ENCODE measurements at places on chromosomes 4 and X.

DNA sequence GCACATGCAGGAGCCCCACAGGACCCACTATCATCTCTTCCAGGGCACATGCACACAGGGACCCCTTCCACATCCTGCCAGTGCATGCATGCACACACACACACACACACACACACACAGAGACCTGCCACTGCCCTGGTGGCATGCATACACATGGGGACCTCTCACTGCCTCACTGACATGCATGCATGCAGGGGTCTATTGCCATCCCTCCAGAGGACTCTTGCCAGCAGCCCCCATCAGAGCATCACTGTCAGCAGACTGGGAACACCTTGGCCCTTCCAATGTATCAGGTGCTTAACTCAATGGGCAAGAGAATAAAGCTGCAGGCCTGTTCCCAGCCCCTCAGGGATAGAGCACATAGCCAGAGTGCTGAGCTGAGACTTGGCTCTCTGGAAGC, 433.6 kb upstream of the PPP1R2C start:
- DNase-seq: no peak

DNA sequence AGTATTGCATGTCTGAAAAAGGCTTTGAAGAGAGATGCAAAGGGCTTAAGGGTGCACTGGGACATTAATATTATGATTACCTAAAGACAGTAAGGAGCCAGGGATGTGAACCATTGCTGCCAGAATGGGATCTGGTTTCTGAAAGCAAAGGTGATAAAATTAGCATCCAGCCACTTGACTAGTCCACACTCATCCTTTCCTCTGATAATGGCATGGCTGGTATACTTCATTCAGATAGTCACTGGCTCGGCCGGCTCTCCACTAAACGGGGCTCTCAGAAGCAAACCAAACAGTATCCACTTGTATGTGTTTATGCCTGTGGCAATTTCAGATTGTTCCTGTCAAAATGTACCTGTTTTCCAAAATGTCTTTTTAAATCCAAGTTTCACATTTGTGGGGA, 46.4 kb downstream of the MAMLD1 start:
- no peak for DNase-seq

DNA sequence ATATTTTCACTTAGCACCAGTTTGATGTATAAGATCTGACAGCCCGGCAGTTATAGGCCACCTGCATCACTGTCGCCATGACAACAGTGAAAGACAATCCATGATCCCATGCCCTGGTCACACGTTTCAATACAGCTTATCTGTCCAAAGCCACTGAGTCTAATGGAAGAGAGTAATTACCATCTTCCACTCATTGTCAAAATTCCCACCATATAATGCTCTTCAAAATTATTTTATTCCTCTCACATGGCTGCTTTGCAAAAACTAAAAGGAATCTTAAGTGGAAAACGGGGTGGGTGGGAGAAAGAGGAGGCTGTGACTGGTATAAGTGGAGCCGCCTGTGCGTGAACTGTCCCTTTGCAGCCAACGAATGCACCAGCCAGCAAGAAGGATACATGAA, 44.2 kb downstream of the MAML3 start:
- no peak for DNase-seq

GRCh38 chr4:53309321-53310040, 56.4 kb downstream of the SCFD2 start:
- no peak for DNase-seq

DNA sequence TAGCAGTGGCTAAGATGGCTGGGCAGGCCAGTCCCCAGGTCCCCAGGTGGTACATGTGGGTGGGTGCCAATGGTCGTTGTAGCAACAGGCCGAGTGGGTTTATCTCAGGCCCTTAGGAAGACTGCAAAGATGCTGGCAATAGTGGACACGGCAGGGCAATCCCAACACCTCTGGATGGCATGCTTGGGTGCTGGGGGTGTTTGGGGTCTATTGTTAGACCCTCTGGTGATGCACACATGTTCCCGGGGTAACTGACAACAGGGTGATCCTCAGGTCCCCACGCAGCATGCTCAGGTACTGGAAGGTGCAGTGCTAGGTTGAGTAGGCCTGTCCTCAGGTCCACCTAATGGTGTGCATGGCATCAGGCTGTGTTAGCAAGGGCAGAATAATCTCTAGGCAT, 267.5 kb downstream of the ANKRD50 start:
- no peak for DNase-seq

- no peak for DNase-seq
Measured at GRCh38 chr4:156763511-156763910, 208.1 kb downstream of the PDGFC start.

GRCh38 chrX:39974270-39974669, 123.5 kb downstream of the BCOR start:
- DNase-seq: no peak

GRCh38 chrX:140524556-140524955, 19.7 kb upstream of the SOX3 start:
- no peak for DNase-seq

- DNase-seq: no peak
Measured at GRCh38 chr4:175412161-175412560, 399.9 kb downstream of the GPM6A start.

- no peak for DNase-seq
Measured at GRCh38 chr4:78971326-78971725, 32.1 kb upstream of the PAQR3 start.

DNA sequence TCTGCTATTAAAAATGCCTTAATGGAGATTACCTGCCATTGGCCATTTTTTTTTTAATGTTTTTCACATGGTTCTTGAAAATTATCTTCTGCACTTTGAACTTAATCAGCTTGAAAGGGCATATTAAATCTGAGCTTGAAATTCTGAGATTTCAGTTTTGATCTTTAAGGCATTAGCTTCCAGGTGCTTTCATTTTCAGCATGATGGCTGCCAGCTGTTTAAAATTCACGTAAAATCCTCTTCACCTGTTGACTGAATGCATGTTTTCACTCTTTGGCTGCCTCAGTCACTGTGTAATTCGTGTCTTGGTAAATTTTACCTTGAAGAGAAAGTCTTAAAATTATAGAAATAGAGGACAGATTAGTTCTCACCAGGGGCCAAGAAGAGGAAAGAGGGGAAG, 39.6 kb downstream of the SMAD1 start:
- DNase-seq: no peak

DNA sequence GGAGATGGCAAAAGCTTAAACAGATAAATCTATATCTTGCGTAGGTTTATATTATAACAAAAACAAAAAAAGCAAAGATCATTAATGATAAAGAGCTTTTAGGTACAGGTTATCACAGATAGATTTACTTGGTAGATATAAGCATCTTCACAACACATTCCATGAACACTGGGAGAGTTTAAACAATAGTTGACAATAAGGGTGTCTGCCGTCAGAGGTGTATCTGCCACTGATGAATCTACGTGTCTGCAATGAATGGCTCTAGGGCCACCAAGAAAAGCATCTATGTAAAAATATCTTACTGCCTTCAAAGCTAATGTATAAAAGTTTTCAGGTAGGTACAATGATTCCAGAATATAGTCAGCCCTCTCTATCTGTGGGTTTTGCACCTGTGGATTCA, 43.7 kb downstream of the RASGEF1B start:
- no peak for DNase-seq

DNA sequence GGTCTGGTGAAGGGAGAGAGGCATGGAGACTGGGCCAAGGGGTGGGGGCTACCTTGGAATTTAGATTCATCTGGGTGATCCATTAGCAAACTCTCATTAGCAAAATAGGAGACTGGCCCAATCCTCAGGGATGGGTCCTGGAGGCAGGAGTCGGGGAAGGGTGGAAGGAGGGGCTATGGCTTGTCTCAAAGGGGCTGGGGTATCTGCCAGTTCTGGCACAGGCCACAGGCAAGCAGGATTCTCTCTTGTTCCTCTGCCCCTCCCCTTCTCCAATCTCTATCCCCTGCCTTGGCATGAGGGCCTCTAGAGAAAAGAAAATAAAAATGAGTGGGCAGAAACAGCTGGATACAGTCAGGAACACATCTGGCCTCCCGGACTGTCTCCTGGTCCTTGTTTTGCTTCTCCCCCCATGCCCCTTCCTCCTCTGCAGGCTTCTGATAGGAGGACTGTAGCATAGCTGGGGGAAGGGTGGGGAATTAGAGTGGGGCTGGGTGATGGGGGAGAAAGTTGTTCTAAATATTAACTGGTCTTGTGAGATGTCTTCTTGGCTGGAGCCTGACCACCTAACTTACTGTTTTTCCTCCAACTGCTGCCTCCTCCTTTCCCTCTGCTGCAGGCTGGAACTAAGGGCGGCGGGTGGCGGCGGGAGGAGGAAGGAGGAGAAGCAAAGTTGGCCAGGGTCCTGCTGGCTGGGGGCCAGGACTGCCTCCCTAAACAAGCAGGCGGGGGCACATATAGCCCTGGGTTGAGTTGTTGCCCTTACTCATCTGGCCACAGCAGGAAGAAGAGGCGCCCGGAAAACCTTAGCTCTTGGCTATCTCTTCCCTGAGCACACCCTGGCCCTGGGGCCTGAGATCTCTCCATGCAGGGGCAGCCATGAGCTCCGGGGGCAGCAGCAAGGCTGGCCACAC, 53.3 kb upstream of the LAS1L start:
- no peak for DNase-seq

- DNase-seq: no peak
Measured at GRCh38 chr4:55124322-55125076, 896 bp downstream of the KDR start.

GRCh38 chrX:40266490-40267333, 169.0 kb upstream of the BCOR start:
- peak; percentile 27 for DNase-seq

DNA sequence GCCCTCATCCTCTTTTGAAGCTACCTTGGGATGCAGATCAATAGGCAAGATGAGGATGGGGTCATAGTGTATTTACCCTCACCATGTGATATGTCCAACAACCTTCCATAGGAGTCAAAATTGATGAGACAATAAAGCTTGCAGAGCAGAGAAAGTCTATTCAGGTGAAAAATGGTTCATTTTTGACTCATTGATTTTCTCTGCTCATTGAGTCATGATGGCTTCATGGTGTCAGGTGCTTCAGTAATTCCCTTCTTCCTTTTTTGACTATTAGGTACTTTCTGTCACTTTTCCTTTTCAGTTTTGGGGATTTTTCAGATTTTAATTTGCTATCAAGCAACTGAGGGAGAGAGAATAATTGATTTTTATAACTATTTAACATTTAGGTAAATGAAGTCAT, 55.9 kb upstream of the IL2 start:
- DNase-seq: no peak

DNA sequence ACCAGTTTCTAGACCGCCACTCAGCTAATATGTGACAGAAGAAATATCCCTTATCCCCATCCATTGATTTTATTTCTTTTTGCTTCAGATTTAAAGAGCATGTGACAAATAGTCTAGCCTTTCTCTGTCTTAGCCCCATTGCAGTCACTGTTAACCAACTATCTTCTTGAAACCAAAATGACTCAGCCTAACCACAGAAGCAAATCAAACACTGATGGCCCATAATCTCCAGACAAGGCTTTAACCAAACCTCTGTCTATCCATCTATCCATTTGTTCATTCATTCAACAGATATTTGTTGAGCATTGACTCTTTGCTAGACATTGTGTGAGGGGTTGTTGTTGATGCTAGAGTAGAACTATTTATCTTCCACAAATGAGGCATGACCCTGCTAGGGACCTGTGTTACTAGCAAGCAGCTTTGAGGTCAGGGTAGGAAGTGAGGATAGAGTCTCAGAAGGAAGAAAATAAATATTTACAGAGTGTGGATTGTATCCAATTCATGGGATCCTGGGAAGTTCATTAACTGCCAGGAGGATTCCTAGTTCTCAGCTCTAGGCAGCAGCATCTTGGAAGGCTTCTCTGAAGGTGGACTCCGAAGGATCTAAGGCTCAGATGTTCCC, 22.5 kb downstream of the HNRNPH2 start:
- DNase-seq: no peak

DNA sequence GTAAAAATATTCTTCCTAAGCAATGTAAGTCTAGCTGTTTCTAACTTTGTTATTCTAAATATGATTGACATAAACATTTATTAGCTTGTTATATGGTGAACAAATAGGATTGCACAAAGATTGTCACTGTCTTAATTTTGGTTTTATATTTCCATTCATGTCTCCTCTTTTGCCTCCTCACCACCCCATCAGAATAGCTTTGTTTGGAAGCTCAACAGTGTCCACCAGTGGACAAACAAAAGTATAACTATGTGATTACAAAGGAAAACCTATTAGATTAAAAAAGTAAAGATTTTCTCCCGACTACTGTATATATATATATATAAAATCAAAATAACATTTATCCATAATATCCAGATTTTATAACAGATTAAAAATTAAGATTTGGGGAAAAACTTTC, 468.2 kb downstream of the ZIC3 start:
- DNase-seq: no peak

DNA sequence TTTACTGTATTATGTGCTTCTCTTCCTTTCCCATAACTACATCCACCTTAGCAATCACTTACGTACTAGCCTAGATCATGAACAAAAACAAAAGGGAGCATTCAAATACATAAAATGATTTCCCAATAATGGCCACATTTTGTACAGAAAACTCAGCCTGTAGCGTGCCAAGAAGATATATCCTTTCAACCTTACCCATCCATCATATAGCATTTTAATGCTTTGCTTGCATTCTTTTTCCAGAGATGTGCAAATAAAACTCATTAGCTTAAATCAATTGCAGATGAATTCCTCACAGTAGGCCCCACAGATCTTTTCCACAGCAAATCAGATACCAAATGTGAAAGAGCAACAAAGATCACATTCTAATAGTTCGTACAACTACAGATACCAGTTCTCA, 20.8 kb downstream of the GRSF1 start:
- no peak for DNase-seq

- DNase-seq: no peak
Measured at GRCh38 chr4:173669460-173670179, 139.6 kb upstream of the HAND2 start.

- no peak for DNase-seq
Measured at GRCh38 chr4:185535612-185536410, 504 bp upstream of the PDLIM3 start.

DNA sequence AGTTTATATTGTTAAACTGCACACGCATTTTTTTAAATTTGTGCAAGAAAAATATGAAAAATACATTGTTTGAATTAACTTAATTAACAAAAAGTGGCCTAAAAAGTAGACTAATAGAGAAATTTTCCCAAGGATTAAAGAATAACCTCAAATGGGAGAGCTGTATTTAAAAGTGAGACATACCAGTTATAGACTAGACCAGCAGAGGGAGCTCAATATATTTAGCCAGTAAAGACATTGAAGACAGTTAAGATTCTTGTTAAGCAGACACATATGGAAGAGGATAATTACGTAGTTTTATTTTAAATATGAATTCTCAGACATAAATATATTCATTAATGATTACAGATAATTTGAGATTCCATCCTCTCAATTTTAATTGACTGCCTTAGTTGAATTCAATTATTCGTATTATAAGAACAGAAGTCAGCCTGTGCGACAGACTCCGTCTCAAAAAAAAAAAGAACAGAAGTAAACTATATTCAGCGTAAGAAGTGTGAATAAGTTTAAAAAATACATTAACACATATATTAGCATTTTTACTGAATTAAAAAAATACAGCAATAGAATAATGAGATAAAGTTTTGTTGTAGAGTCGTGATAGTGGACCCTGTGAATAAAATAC, 64.8 kb downstream of the GLRA3 start:
- DNase-seq: no peak

- no peak for DNase-seq
Measured at GRCh38 chr4:24742773-24743172, 52.6 kb upstream of the SOD3 start.
